ENCODE measurements at places on chromosomes 3 and 15. TPM values are rescaled to one million over a fixed set of nuclear protein-coding genes. Genes with fewer than 3 reads are reported as not detected.

GRCh38 chr15:39880718-39881387 lies 39.2 kb downstream of the GPR176 start:
- no peak for DNase-seq
- H3K27ac ChIP-seq = no peak overlapping the region
- peaks cover 4% of the 10 kb centered on the region for H3K27me3 ChIP-seq
- H3K4me1 ChIP-seq = no peaks in the 10 kb centered on the region
- no peak overlapping the region for H3K4me3 ChIP-seq

UBA3 gene
- 72.8 TPM for total RNA-seq

RBP2 gene
- total RNA-seq = not detected

- no peaks in the 10 kb centered on the region for H3K36me3 ChIP-seq
- no peak overlapping the region for H3K4me3 ChIP-seq
- DNase-seq = no peak
- H3K27me3 ChIP-seq = no peaks in the 10 kb centered on the region
- H3K4me1 ChIP-seq = peaks cover 17% of the 10 kb centered on the region
These were observed 18.2 kb downstream of the LOXL1 start for GRCh38 chr15:73944161-73945129.

Data from natural killer cell (primary cell).